Prostate gland (tissue), 2 donors: ENCODE measurements at places on chromosomes 16 and 17. TPM values are rescaled to one million over a fixed set of nuclear protein-coding genes. Genes with fewer than 3 reads are reported as not detected.

Gene CD300LG
- 0.09 TPM for total RNA-seq

Gene KCTD11
- 15.2 TPM for total RNA-seq

Gene OSGIN1
- 4.4 TPM for total RNA-seq

Gene KRTAP4-5
- total RNA-seq: not detected

Gene RPA1
- 34.0 TPM for total RNA-seq

Gene MAPT
- total RNA-seq: 11.7 TPM

Gene TBC1D28
- total RNA-seq: 1.2 TPM

Gene FBXL16
- 6.1 TPM for total RNA-seq

DNA sequence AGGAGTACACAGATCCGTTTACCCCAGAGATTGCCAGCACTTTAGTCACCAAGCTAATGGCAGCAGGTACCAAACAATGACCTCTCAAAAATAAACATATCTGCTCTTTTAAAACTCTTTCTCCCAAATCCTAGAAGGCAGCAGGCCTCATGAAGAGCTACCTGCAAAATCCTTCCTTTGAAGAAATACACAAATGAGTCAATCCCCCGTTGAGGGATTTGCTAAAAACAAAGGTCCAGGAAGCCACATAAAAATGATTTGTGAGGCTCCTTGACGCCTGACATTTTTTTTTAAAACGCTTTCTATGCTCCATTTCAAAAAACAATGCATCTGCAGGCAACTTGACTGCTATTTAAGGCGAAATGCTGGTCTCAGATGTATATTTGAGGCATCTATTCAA lies 58.2 kb downstream of the NACA2 start:
- no peak overlapping the region for H3K4me3 ChIP-seq
- H3K4me1 ChIP-seq: no peaks in the 10 kb centered on the region

DNA sequence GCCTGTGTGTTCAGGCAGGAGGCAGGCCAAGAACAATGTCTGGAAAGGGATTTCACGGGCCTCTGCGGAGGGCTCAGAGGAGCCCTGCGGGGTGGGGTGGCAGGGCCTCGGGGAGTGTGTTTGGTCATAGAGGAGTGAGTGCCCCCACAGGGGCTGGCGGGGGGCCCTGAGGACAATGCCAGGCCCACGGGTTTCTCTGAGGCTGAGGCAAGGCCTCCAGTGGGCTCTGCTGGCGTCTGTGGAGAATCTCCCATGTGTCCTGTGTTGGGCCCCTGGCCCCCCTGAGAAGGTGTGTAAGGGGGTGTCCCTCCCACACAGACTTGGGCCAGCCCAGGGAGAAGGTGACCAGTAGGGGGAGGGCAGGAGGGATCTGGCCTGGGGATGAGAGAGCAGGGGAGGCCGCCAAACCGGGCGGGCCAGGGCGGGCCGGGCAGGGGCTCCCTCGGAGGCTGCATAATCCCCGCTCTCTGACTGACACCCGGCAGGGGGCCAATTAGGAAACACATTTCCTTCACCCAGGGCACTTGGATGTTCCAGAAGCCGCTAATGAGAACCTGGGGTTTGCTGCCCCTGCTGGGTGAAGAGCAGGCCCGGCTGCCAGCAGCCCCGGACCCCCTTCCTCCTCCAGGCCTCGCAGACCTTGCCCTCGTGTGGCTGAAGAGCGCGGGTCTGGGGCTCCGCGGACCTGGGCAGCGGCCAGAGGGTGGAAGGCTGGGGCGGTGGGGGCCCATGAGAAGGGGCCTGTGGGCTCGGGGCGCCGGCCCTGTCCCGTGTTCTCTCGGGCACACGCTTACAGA lies 204.2 kb downstream of the NTN1 start:
- no peak overlapping the region for H3K27ac ChIP-seq
- no peak overlapping the region for H3K4me3 ChIP-seq
- H3K4me1 ChIP-seq: no peaks in the 10 kb centered on the region
- DNase-seq: no peak

DNA sequence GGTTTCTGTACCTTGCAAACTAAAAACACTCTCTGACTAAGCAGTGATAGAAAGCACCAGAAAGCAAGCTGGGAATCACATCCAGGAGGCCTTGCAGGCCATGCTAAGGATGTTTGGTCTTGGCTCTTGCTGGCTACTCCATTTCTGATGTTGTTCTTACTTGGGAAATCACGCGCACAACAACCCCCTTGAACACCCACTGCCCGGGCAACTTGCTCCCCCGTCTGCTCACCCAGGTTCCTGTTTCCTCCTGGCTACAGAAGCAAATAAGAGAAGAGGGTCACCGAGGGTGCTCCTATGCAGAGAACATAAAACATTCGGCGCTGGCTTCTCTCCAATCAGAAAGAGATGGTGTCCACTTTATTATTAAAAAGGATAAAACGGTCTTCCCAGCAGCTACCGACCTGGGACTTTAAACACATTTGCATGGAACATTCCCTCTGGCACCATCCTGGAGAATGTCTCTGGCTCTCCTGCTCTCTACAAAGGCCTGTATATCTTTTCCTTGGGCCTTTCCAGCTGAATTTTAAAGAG lies 271.2 kb upstream of the RPL38 start:
- H3K27me3 ChIP-seq: no peaks in the 10 kb centered on the region
- no peak overlapping the region for H3K27ac ChIP-seq
- H3K36me3 ChIP-seq: no peaks in the 10 kb centered on the region
- no peak for DNase-seq

DNA sequence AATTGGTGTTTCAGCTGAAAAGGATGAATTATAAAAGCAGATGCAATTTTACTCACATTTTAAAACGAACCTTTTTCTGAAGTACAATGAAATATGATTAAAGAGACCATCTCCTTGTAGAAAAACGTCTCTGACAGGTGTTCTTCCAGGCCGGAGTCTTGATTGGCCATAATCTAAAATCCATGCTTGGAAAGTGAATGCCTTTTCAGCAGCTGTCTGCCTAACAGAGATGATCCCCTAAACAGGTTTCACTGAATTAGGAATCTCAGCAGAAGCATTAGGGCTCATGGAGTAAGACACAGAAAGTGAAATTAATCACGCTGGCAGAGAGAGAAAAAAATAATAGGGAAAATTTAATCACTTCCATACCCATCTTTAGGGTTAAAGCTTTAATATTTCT lies 39.3 kb upstream of the IRX5 start:
- H3K27me3 ChIP-seq: no peaks in the 10 kb centered on the region
- H3K4me3 ChIP-seq: no peak overlapping the region
- H3K36me3 ChIP-seq: no peaks in the 10 kb centered on the region
- DNase-seq: no peak

DNA sequence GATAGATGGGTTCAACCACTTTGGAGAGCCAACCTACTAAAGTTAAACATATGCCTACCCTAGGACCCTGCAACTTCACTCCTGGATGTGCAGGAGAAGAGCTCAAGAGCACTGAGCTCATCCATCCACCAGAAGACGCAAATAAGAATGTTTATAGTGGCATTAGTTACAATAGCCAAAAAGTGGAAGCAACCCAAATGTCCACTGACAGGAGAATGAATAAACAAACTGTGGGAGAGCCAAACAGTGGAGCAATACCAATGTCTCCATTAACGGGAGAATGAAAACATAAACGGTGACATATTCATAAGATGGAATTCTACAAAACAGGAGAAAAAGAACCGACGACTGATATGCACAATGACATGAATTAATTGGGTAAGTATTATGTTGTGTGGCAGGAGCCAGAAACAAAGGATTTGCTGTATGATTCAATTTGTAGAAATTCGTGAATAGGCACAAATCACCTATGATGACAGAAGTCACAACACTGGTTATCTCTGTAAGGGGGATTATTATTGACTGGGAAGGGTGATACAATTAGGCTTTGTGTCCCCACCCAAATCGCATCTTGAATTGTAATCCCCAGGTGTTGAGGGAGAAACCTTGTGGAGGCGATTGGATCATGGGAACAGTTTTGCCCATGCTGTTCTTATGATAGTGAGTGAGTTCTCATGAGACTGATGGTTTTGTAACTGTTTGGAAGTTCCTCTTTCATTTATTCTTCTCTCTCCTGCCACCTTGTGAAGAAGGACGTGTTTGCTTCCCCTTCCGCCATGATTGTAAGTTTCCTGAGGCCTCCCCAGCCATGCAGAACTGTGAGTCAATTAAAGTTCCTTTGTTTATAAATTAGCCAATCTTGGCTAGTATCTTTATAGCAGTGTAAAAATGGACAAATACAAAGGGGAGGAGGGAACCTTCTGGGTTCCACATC lies 57.9 kb upstream of the PLCG2 start:
- no peaks in the 10 kb centered on the region for H3K36me3 ChIP-seq
- H3K4me3 ChIP-seq: no peak overlapping the region
- DNase-seq: no peak

GRCh38 chr17:38898291-38898679 lies 27.1 kb upstream of the LASP1NB start:
- H3K4me3 ChIP-seq: no peak overlapping the region
- H3K27me3 ChIP-seq: no peaks in the 10 kb centered on the region
- H3K4me1 ChIP-seq: no peaks in the 10 kb centered on the region
- no peaks in the 10 kb centered on the region for H3K36me3 ChIP-seq
- no peak for DNase-seq
- H3K27ac ChIP-seq: no peak overlapping the region

GRCh38 chr16:3187798-3188674 lies at the start of gene OR1F1:
Gene OR1F1, plus strand, starts transcription at chr16:3188204.
- H3K36me3 ChIP-seq: no peaks in the 10 kb centered on the region
- no peak within 1 kb of the TSS for H3K4me3 ChIP-seq
- DNase-seq: no peak
- no peak within 1 kb of the TSS for H3K27ac ChIP-seq

DNA sequence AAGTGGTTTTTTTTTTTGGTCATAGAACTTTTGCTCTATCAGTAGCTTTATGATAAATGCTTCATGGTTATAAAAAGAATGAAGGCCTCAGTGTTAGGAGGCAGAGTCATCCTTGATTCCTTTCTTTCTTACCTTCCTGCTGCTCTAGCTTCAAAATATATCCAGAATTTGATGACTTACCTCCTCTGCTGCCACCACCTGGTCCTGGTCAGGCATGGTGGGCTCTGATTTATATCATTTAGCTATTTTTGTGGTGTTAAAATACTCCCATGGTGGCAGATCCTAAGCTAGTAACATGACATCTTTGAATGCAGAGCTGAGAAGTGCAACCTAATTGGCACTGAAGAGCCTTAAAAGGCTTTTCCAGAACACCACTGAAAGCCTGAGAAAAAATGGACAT lies 508.8 kb upstream of the CDH8 start:
- no peaks in the 10 kb centered on the region for H3K4me1 ChIP-seq
- H3K27me3 ChIP-seq: no peaks in the 10 kb centered on the region
- no peak overlapping the region for H3K27ac ChIP-seq
- H3K36me3 ChIP-seq: no peaks in the 10 kb centered on the region
- DNase-seq: no peak

DNA sequence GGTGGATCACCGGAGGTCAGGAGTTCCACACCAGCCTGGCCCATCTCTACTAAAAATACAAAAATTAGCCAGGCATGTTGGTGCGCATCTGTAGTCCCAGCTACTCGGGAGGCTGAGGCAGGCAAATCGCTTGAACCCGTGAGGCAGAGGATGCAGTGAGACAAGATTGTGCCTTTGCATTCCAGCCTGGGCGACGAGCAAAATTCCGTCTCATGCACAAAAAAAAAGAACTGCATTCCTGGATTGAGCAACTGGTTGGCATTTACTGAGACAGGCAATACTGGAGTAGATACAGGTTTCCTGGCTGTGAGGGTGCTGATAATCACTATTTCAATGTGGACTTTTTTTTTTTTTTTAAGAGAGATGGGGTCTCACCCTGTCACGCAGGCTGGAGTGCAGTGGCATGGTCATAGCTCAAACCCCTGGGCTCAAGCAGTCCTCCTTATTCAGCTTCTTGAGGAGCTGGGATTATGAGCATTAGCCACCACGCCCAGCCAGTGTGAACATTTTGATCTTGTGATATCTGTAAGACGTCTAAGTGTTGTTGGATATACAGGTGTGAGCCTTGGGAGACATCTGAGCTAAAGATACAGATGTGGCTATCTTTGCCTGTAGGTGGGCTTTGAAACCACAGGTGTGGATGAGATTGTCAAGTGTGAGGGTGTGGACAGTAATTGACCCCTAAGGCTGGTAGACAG lies 5.8 kb downstream of the CYB5D2 start:
- peaks cover 5% of the 10 kb centered on the region for H3K4me1 ChIP-seq
- H3K4me3 ChIP-seq: no peak overlapping the region
- H3K27me3 ChIP-seq: no peaks in the 10 kb centered on the region
- H3K36me3 ChIP-seq: no peaks in the 10 kb centered on the region

- no peaks in the 10 kb centered on the region for H3K27me3 ChIP-seq
- H3K4me3 ChIP-seq: no peak overlapping the region
- no peaks in the 10 kb centered on the region for H3K4me1 ChIP-seq
Measured at GRCh38 chr16:30493941-30494488, 21.5 kb downstream of the ITGAL start.

- H3K4me3 ChIP-seq: no peak overlapping the region
- no peaks in the 10 kb centered on the region for H3K27me3 ChIP-seq
- DNase-seq: no peak
- H3K36me3 ChIP-seq: no peaks in the 10 kb centered on the region
Measured at GRCh38 chr17:82493226-82493781, 26.2 kb upstream of the FOXK2 start.

GRCh38 chr17:43831633-43832032 lies 1.3 kb downstream of the MPP3 start:
- H3K4me3 ChIP-seq: no peak overlapping the region
- no peaks in the 10 kb centered on the region for H3K36me3 ChIP-seq
- H3K4me1 ChIP-seq: no peaks in the 10 kb centered on the region
- H3K27ac ChIP-seq: no peak overlapping the region

- no peak overlapping the region for H3K4me3 ChIP-seq
- DNase-seq: peak; percentile 70
- no peaks in the 10 kb centered on the region for H3K27me3 ChIP-seq
- no peaks in the 10 kb centered on the region for H3K4me1 ChIP-seq
- peak overlapping the region; percentile 62 for H3K27ac ChIP-seq
Measured at GRCh38 chr17:75105126-75106080, 4.4 kb upstream of the ARMC7 start.

DNA sequence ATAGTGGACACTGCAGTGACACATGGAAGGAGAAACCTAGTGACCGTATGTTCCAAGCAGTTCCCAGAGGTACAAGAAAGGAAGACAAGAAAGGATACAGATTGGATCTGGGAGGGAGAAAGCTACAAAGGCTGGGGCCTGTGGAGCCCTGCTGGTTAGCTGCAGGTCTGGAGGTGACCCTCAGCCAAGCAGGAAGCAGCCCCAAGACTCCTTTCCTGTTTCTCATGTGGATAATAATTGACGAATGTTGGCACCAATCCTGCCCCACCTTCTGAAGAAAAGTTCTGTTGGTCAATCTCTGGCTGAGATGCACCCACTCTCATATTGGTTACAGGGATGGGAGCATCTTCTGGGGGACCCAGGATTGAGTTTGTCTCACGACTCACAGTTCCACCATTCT lies 99.8 kb downstream of the SHISA6 start:
- H3K4me3 ChIP-seq: no peak overlapping the region
- H3K4me1 ChIP-seq: no peaks in the 10 kb centered on the region
- H3K36me3 ChIP-seq: no peaks in the 10 kb centered on the region
- no peaks in the 10 kb centered on the region for H3K27me3 ChIP-seq

DNA sequence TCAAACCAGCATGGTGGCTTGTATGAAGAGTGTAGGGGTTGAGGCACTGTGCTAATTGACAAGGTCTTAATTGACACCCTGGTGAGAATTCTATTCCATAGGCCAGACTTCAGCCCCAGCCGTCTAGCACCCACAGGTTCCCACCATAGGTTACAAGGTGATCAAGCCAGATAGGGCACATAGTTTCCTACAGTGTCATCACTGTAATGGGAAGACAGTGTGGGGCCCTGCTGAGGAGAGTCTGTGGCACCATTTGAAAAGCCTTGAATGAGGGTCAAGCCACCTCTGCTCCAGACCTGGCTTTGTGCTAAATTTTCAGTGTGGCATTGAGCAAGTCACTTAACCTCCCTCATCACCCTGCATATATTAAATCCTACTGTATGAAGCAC lies 36.2 kb downstream of the YPEL2 start:
- no peaks in the 10 kb centered on the region for H3K27me3 ChIP-seq
- peaks cover 60% of the 10 kb centered on the region for H3K4me1 ChIP-seq
- no peaks in the 10 kb centered on the region for H3K36me3 ChIP-seq
- DNase-seq: no peak
- H3K4me3 ChIP-seq: no peak overlapping the region
- H3K27ac ChIP-seq: peak overlapping the region; percentile 79
